Cortex of kidney (tissue), 1 donor: ENCODE measurements at places on chromosomes 6 and 20.

- no peak for DNase-seq
Measured at GRCh38 chr20:23000232-23000947, 34.7 kb upstream of the SSTR4 start.

DNA sequence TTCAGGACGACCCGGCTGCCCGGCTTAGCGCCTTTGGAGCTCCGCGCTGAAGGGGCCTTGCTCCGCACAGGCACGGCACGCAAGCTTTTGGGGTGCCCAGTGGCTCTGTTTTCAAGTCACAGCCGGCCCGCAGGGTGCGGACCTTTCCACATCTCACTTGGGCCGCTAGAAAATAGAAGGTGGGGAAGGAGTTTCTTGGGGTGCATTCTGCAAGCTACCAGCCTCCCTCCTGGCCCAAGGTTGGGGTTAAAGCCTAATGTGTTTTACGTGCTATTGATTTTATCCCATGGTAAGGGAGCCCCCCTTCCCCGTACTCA, 561 bp downstream of the KAT14 start:
- no peak for DNase-seq

- no peak for DNase-seq
Measured at GRCh38 chr6:127180426-127180825, 62.0 kb downstream of the RSPO3 start.

GRCh38 chr6:133609415-133610226, 279.3 kb upstream of the TCF21 start:
- no peak for DNase-seq

GRCh38 chr6:148700047-148700715, 46.6 kb upstream of the UST start:
- no peak for DNase-seq

DNA sequence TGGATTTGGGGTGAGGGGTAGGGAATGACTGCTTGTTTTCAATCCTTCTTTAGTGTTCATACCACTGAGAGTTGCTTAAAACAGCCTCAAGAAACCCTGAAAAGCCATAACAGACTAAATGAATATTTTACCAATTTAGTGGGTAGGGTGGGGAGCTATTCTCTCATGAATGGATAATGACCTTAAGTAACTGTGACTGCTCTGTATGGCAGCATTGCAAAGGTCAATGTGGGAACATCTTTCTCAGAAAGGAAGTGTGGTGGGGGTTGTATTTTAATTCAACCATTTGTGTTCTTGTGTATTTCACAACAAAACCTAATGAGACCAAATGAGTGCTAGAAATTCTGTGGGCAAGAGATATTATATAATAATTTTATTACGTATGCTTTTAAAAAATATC, 55.7 kb downstream of the PHACTR2 start:
- DNase-seq, result no peak

GRCh38 chr20:6086868-6087267, 33.0 kb upstream of the LRRN4 start:
- DNase-seq, result no peak

- DNase-seq, result no peak
Measured at GRCh38 chr6:78565997-78566396, 301.4 kb upstream of the IRAK1BP1 start.

GRCh38 chr6:161242779-161243693, 30.8 kb downstream of the AGPAT4 start:
- no peak for DNase-seq

- DNase-seq, result no peak
Measured at GRCh38 chr6:19812512-19813119, 24.6 kb upstream of the ID4 start.

- DNase-seq, result no peak
Measured at GRCh38 chr6:79378957-79379356, 144.5 kb upstream of the HMGN3 start.

GRCh38 chr20:41308290-41308711, 9.2 kb downstream of the ZHX3 start:
- no peak for DNase-seq

GRCh38 chr6:72522735-72523141, 99.1 kb upstream of the KCNQ5 start:
- DNase-seq, result no peak

GRCh38 chr6:111427341-111428116, 55.5 kb downstream of the REV3L start:
- DNase-seq, result no peak

DNA sequence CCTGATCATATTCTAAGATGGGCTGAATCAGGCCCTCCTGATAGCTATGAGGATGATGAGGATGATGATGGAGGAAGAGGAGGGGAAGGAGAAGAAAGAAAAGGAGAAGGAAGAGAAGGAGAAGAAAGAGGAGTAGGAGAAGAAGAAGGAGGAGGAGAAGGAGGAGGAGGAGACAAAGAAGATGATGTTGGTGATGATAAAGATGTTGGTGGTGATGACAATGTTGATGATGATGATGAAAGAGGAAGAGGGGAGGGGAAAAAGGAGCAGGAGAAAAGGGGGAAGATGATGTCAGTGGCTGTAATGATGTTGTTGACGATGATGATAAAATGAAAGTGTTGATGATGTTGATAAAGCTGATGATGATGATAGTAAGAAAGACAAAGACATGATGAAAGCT, 119.5 kb downstream of the CDC5L start:
- DNase-seq, result no peak

DNA sequence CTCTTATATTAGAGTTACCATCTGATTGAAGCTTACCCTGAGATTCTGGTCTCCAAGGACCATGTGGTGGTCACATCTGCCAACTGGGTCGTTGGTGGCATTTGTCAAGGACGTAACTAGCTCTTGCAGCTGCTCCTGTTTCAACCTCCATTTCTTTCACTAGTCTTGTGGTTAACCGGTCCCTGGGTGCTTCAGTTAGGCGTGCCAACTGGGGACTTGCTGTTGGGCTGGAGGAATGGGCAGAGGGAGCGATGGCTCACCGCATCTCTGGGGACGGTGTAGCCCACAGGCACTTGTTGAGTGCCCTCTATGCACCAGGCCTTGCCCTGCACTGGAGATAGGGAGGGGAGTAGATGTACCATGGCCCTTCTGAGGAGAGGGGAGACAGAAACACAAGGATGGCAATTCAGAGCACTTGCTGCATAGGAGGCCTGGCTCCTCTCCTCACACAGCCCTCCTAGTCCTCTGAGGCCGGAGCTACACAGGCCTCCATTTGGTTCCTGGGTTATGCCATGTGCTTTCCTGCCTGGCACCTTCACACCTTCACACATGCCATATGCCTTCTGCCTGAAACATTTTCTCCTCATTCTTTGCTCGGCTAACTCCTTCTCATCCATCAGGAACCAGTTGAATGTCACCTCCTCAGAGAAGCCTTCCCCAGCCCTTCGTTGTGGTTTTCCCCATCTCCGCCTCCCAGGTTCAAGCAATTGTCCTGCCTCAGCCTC, 20.0 kb upstream of the ASXL1 start:
- no peak for DNase-seq

GRCh38 chr6:13725570-13725969, 13.9 kb upstream of the RANBP9 start:
- no peak for DNase-seq

GRCh38 chr6:85041376-85041775, 277.0 kb upstream of the TBX18 start:
- no peak for DNase-seq

DNA sequence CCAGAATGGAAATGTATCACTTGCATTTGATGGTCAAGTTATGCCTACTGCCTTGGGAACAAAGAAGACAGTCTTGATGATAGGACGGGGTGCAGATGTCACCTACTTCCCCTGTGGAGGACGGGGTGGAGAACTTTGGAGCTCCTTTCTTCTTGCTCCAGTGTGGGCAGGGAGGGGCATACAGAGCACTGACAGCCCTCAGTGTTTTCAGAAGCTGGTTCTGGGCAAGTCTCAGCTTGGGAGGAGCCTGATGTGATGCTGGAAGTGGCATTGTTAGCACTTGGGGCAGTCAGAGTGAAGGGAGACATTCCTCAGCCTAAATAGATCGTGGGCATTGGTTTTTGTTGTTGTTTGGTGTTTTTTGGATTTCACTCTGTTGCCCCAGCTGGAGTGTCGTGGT, 59.7 kb downstream of the SYNJ2 start:
- DNase-seq, result no peak

DNA sequence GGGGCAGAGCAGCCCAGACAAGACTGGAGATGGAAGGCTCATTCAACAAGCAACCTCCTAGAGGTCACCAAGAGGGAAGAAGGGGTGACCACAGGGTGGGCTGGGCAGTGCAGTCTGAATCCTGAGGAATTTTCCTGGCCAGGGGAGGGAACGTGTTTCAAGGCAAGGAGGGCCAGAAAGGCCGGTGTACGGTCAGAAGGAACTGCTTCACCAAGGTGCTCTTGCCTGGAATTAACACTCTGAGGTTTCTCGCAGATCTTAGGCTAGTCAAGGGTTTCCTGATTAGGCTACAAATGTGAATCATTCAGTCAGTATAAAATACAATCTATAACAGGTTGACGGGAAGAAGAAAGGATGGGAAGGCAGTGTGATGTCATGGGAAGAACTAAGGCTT, 199.3 kb downstream of the LRFN2 start:
- no peak for DNase-seq

DNA sequence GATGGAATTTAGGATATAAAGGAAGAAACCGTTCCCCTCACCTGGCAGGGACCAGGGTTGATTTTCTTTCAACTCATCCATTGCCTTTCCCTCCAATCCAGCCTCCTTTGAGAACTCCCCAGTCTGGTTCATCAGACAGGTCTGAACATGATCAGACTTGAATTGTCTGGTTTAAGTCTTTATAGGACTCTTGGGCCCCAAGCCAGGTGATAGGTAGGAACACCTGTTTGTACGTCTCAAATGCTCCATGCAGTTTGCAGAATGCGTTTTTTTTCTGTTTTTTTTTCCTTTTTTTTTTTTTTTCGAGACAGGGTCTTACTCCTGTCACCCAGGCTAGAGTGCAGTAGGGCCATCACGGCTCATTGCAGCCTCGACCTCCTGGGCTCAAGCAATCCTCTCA, 4.1 kb upstream of the CEP250 start:
- DNase-seq, result no peak

DNA sequence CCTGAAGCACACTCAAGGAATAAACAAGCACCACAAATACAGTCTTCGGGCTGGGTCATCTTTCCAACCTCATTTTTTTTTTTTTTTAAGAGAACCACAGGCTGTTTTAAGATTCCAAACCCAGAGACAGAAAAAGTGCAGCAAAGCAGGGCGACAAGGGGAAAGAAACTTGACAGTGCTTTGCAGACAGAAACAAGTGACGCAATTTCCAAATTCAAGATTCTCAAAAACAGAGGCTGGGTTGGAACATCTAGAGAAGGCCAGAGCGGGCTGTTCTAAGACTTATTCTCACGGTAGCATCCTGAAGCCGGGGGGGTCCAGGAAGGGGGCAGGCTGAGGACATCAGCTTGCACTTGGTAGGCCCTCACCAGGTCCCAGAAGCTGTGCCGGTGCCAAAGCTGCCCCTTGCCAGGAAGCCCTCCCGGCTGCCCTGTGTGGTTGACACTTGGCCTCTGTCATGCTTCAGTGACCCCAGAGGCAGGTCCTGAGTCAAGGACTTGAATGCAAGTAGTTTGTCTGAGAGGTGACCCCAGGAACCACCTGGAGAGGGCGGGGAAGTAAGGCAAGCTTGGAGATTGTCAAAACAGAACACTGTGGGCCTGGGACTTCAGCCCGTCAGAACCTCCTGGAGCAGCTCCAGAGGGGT, 50.5 kb downstream of the BMP7 start:
- DNase-seq, result no peak

GRCh38 chr6:135089901-135090300, 35.3 kb upstream of the HBS1L start:
- no peak for DNase-seq

- DNase-seq, result no peak
Measured at GRCh38 chr6:117298941-117299340, 33.6 kb downstream of the VGLL2 start.

GRCh38 chr6:15365273-15365687, 119.4 kb downstream of the JARID2 start:
- DNase-seq, result no peak

DNA sequence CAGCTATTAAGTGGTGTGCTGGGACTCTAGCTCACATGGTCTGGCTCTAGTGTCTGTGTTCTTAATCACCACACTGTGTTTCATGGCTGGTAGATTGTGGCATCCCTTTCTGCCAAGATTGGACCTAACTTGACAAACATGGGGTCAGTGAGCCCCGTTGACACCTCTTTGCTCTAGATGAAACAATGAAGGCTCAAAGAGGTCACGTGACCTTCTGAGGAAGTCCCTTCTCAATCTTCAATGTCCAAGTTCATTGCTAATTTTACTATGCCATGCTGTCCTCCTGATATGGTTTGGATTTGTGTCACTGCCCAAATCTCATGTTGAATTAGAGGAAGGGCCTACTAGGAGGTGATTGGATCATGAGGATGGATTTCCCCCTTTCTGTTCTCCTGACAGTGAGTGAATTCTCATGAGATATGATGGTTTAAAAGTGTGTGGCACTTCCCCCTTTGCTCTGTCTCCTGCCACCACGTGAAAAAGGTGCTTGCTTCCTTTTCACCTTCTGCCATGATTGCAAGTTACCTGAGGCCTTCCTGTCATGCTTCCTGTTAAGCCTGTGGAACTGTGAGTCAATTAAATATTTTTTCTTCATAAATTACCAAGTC, 177.8 kb upstream of the MYLIP start:
- DNase-seq, result no peak

GRCh38 chr6:33756211-33756954, 9.7 kb upstream of the IP6K3 start:
- DNase-seq, result no peak

- DNase-seq, result no peak
Measured at GRCh38 chr20:15916623-15917022, 656.6 kb downstream of the KIF16B start.

GRCh38 chr6:112016320-112016719, 37.6 kb upstream of the CCN6 start:
- no peak for DNase-seq

DNA sequence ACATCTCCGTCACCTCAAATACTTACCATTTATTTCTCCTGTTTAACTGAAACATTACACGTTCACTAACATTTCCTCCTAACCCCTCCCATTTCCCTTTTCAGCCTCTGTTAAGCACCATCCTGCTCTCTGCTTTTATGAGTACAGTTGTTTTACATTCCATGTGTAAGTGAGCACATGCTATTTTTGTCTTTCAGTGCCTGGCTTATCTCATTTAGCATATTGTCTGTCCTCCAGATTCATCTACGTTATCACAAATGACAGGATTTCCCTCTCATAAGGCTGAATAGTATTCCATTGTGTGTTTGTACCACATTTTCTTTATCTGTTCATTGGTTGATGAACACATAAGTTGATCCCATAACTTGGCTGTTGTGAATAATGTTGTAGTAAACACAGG, 22.7 kb downstream of the TAF11 start:
- no peak for DNase-seq
